Activated CD4-positive, alpha-beta memory T cell treated with anti-CD3 and anti-CD28 coated beads, Interleukin-2, amount 10 ng/mL, durations not matched to agents 7 days and 5 days (primary cell): ENCODE measurements at places on chromosomes 6 and 20. TPM values are rescaled to one million over a fixed set of nuclear protein-coding genes. Genes with fewer than 3 reads are reported as not detected.

NCOA3 gene
- 83.1 TPM for total RNA-seq

DNA sequence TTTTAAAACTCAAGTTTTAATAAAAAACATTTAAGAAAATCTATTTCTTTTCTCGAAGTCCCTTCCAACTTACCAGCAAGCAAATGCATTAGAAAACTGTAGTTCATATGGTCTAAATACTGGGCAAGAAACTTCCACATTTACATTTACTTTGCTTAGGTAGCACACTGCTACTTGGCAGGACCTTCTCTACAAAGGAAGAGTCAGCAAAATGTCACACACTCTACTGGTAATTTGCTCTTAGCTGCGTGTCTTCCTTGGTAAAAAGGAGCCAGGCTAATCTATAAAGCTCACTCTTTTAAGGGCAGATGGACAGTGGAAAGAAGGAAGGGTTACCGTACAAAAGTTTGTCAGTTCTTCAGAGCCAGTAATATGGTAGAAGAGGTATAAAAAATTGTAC, 45.7 kb downstream of the MAP3K7 start:
- no peak for DNase-seq
- peaks cover 3% of the 10 kb centered on the region for H3K4me1 ChIP-seq
- no peaks in the 10 kb centered on the region for H3K27me3 ChIP-seq
- H3K36me3 ChIP-seq: peaks cover 30% of the 10 kb centered on the region
- H3K4me3 ChIP-seq: no peak overlapping the region

- H3K4me3 ChIP-seq: no peak overlapping the region
- peaks cover 5% of the 10 kb centered on the region for H3K4me1 ChIP-seq
- no peak for DNase-seq
- no peaks in the 10 kb centered on the region for H3K27me3 ChIP-seq
These were observed 75.3 kb downstream of the ASXL1 start for GRCh38 chr20:32433311-32434021.

ADAT2 gene
- total RNA-seq: 19.4 TPM

GRCh38 chr6:134724771-134725340, 225.0 kb downstream of the ALDH8A1 start:
- no peak overlapping the region for H3K27ac ChIP-seq
- DNase-seq: no peak
- no peak overlapping the region for H3K4me3 ChIP-seq
- no peaks in the 10 kb centered on the region for H3K36me3 ChIP-seq
- H3K4me1 ChIP-seq: no peaks in the 10 kb centered on the region
- H3K27me3 ChIP-seq: peaks cover 10% of the 10 kb centered on the region

GRCh38 chr20:54555150-54555549, 79.8 kb downstream of the DOK5 start:
- no peaks in the 10 kb centered on the region for H3K36me3 ChIP-seq
- no peaks in the 10 kb centered on the region for H3K4me1 ChIP-seq
- no peak for DNase-seq
- no peak overlapping the region for H3K4me3 ChIP-seq
- no peaks in the 10 kb centered on the region for H3K27me3 ChIP-seq

HUS1B gene
- 0.78 TPM for total RNA-seq

DNA sequence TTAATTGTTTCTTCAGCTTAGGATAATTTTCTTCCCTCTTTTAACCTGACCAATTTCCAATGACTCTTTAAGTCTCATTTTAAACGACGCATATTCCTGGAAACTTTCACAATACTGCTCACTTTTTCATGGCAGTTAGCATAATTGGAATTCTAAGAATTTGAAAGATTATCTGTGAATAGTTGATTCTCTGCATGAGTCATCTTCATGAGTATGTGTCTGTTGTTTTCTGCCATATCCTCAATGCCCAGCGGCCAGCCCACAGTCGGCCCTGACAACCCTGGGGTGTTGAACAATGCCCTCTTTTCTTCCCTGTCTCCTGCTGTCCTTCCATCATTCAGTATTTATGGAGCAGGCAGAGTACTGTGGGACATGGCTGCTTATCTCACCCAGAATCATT, 554.2 kb downstream of the CDH26 start:
- no peaks in the 10 kb centered on the region for H3K4me1 ChIP-seq
- DNase-seq: no peak
- no peak overlapping the region for H3K4me3 ChIP-seq
- no peaks in the 10 kb centered on the region for H3K27me3 ChIP-seq

- no peak overlapping the region for H3K4me3 ChIP-seq
- DNase-seq: no peak
- H3K4me1 ChIP-seq: no peaks in the 10 kb centered on the region
- H3K27ac ChIP-seq: no peak overlapping the region
These were observed 10.5 kb upstream of the CLDN20 start for GRCh38 chr6:155253337-155253736.

DNA sequence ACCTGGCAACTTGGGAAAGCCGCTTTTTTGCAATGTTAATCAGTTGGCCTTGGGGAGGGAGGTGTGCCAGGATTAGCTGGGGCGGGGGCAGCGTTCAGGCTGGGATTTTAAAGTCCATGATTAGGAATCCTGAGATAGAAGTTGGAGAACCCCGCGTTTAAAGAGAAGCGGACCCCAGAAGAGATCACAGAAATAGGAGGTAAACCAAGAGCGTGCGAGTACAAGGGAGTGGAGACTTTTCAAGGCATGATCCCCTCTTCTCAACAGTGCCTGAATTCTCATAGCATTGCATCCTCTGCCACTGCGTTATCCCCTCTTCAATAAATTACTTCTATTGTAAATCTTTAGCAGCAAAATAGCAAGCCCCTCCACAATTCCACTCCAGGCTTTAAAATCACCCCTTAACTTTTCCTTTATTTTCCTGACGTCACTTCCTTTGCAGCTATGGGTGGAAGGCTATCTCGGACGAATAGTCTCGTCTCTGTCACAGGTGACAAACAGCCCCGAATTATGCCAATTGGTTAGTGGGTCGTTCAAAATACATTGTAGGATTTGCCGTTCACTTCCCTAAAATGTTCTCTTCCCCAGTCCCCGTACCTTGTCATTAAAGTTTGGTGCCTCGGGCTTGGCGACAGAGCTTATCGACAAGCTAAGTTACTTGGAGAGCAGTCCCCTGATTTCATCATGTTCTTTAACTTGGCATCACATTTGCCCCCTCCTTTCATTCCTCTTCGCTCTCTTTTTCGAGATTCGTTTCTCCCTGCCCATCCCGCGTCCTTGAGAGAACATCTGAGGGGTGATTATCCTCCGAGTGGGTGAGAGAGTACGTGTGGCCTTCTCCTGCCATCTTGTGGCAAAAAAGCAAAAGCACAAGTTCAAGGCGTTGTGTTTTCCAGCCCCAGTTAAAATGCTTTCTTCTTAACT, 17.1 kb downstream of the OR2B2 start:
- no peak overlapping the region for H3K4me3 ChIP-seq
- no peak overlapping the region for H3K27ac ChIP-seq
- H3K4me1 ChIP-seq: peaks cover 41% of the 10 kb centered on the region
- no peaks in the 10 kb centered on the region for H3K27me3 ChIP-seq

GRCh38 chr6:71091956-71092355, 135.1 kb upstream of the B3GAT2 start:
- H3K4me3 ChIP-seq: no peak overlapping the region
- H3K4me1 ChIP-seq: no peaks in the 10 kb centered on the region
- H3K27ac ChIP-seq: no peak overlapping the region
- no peaks in the 10 kb centered on the region for H3K36me3 ChIP-seq

HFE gene
- 3.1 TPM for total RNA-seq

IMPG1 gene
- total RNA-seq: not detected

DNA sequence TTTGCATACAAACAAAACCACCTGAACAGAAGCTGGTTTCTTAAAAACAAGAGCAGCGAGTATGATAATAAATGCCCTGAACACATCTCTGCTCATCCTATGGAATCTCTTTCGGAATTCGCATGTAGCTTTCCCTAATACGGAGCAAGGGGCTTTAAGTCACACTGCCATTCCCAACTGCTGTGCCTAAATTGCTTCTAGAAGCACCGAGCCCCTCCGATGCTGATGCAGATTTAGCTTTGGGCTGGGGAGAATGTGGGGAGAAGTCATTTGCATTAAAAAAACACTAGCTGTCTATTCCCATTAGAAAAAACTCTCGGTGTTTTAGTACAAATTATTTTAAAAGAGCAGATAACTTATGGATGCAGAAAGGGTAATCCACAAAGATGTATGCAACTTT, 76.9 kb downstream of the CD83 start:
- no peak overlapping the region for H3K4me3 ChIP-seq
- H3K27me3 ChIP-seq: peaks cover 11% of the 10 kb centered on the region
- H3K36me3 ChIP-seq: no peaks in the 10 kb centered on the region
- H3K4me1 ChIP-seq: peaks cover 1% of the 10 kb centered on the region
- DNase-seq: no peak

- H3K27ac ChIP-seq: peak overlapping the region; percentile 55
- no peak overlapping the region for H3K4me3 ChIP-seq
- H3K27me3 ChIP-seq: no peaks in the 10 kb centered on the region
- H3K36me3 ChIP-seq: peaks cover 74% of the 10 kb centered on the region
These were observed 63.8 kb downstream of the ELOVL5 start for GRCh38 chr6:53284901-53285300.

- no peak for DNase-seq
- no peak overlapping the region for H3K4me3 ChIP-seq
- H3K27ac ChIP-seq: no peak overlapping the region
These were observed 161.5 kb downstream of the MYLK4 start for GRCh38 chr6:2589171-2589661.
